Gastroesophageal sphincter (tissue), 4 donors: ENCODE measurements at places on chromosomes 1 and 21.

- ATAC-seq = no peak
Measured at GRCh38 chr1:221991221-221991620, 249.3 kb upstream of the DUSP10 start.

DNA sequence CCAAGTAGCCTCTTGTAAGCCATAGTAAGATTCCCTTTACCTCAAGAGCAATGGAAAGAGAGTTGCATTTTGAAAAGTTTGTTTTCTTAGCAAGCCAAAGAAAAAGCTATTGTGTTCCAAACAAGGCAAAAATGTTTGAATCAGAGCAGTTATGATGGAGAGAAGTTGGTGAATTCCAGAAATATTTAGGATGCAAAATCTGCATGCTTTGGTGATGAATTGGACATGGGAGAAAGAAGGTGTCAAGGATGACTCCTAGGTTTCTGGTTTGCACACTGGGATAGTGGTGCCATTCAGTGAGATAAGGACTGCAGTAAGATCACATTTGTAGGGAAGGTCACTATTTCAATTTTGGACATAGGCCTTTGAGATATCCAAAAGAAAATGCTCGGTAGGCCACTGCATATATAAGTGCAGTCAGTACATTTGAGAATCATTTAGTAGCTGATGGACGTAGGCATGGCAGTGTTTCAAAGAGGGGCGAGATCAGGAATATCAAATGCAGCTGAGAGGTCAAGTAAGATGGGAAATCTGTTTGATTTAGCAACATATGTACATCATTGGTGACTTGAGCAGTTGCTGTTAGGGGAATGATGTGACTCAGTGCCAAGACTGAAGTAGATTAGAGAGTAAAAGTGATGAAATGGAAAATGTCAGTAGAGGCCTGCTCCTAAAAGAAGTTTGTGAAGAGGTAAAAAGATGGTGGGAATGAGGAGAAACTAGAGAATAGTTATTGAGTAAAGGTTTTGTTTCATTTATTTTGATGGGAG is 33.9 kb upstream of the GPR25 start:
- ATAC-seq = no peak

- ATAC-seq = peak; percentile 90
Measured at GRCh38 chr1:23562137-23562876, 3.0 kb upstream of the ID3 start.

DNA sequence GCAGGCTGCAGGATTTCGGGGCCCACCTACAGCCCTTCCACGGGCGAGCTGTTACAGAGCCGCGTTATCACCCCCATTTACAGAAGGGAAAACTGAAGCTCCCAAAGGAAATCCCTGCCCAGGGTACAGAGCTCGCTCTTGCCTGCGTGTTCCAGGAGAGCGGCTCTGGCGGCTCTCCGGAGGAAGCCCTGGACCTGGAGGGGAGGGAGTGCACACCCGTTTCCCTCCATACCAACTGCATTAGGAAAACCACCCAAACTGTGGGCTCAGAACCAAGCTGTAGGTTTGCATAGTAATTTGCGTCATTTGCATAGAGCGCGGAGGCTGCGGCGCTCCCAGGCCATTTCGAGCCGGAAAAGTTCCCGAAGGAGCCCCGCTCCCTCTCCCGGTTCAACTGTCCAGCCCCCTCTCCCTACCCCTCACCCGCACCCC is 24.7 kb upstream of the ADGRB2 start:
- ATAC-seq = peak; percentile 55

GRCh38 chr1:150056407-150056806 is 11.2 kb upstream of the VPS45 start:
- no peak for ATAC-seq

DNA sequence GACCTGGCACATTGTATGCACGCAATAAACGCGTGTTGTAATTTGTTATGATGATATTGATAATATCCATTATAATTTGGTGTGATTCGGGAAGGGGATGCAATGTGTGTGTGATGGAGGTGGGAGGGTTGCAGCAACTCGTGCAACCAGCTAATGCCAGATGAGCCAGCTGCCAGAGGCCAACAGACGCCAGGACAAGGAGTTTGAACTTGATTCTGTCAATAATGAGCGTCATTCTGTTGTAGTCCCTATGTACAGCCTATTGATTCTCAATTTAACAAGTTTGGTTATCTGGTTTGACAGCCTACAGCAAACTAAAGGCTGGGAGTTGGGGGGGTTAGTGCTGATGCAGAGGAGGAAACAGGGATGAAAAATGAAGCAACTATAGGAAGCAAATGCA is 35.5 kb downstream of the TIAM1 start:
- no peak for ATAC-seq

- ATAC-seq = no peak
Measured at GRCh38 chr1:184034761-184035379, 2.7 kb downstream of the COLGALT2 start.

GRCh38 chr1:225745273-225745672 is 32.4 kb upstream of the SRP9 start:
- ATAC-seq = no peak
